ENCODE measurements at places on chromosomes 3 and 15.

- no peak for DNase-seq
Observed at GRCh38 chr15:79185199-79185598, 94.6 kb upstream of the RASGRF1 start.

GRCh38 chr3:127074900-127075360, 92.0 kb downstream of the PLXNA1 start:
- peak; percentile 39 for DNase-seq

- DNase-seq: no peak
Observed at GRCh38 chr3:170910542-170910941, 2.1 kb upstream of the EIF5A2 start.

DNA sequence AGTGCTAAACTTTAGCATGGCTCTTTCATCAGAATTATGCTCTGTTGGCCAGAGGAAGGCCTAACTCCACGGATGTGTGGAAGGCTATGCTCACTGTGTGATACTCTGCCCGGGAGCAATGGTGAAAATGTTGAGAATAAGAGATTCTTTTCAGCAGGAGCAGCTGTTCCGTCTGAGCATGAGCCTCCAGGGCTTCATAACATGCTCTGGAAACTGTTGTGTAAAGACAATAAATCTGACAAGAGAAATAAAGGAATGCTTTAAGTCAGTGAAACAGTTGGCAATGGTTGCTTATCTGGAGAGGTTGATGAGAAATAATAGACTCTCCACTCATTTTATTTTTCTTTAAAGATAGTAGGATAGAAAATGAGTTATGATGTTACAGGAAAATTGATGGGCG, 269.8 kb downstream of the DIPK2A start:
- DNase-seq: no peak

DNA sequence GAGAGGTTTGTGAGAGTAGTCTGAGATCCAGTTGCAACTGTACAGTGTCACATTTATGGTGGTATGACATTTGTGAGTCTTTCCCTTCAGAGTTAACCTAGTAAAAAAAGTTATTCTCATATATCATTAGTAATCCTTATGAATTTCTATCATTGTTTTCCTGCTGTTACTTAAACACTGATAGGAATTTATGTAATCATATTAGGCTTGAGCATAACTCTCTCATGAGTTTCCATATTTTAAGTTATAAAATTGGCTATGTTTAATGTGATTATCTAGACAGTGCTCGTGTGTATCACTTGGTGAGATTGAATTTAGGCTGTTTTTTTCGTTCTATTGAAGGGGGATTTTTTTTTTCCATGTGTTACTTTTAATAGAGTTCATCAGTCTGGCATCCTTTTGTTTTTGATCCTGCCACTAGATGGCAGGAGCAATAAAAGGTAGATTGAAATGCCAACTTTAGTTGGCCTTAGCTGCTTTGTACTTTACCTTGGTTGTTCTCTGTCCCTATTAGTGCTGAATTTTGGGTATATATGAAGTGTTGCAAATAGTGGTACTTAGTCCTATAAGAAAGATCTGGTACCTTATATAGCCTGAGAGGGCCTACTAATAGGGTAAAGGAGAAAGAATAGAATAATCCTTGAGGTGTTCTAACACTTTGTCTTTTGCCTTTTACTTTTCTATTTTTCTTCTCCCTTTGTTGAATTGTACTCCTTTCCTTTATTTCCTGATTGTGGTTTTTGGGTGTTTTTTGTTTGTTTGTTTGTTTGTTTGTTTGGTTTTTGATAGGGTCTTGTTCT, 17.9 kb downstream of the STT3B start:
- no peak for DNase-seq

- DNase-seq: peak; percentile 2
Observed at GRCh38 chr3:94063496-94064119, 747 bp downstream of the NSUN3 start.

GRCh38 chr3:30112902-30113484, 493.4 kb upstream of the TGFBR2 start:
- peak; percentile 60 for DNase-seq

DNA sequence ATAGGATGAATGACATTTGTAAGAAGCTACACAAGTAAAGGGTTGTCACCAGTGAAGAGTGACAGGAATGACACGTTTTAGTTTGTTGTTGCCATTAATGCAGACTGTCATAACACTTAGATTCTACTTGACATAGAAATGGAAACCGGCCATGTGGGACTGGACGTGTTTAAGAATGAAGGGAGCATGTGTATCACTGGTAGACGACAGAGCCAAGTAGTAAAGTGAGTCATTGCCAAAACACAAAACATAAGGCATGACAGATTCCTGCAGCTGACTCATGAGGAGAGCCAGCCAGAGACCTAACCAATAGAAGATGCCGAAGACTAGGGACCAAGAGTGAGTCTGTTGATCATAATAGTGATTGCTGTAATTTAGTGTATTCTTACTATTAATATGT, 106.2 kb upstream of the PLAAT1 start:
- no peak for DNase-seq

- no peak for DNase-seq
Observed at GRCh38 chr3:119310071-119310470, 15.9 kb downstream of the ARHGAP31 start.

DNA sequence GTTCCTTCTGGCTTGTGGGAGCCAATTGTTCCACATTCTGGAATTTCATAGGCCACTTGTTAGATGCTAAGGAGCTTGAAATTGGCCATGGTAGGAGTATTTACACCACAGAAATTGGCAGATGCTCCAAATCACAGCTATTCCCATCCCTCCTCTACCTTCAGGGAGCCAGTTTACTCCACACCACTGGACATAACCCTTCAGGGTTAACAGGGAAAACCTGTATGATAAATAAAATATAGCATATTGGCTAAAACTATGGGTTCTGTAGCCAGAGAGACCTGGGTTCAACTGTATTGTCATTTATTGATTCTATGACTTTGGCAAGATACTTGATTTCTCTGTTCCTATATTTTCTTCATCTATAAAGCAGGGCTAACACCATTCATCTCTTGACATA, 384.2 kb upstream of the PROK2 start:
- no peak for DNase-seq

- DNase-seq: no peak
Observed at GRCh38 chr15:99408236-99409096, 157.2 kb downstream of the LRRC28 start.

- DNase-seq: peak; percentile 33
Observed at GRCh38 chr3:179882292-179882691, 154.4 kb downstream of the PEX5L start.

- no peak for DNase-seq
Observed at GRCh38 chr3:42697289-42698051, 5.1 kb downstream of the HHATL start.

DNA sequence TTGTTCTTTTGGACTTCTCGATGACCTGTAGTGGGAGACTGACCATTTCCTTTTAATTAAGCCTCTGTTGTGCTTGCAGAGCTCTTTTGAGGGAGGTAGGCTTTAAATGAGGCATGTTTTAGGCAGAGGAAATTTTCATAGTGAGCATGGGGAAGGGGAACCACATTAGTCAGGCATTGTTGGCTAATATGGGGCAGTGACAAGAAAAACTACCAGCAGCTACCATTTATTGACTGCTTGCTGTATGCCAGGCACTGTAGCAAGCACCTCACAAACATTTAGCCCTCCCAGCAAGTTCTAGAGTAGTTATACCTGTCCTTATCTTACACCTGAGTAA, 10.9 kb downstream of the ATG7 start:
- DNase-seq: no peak

DNA sequence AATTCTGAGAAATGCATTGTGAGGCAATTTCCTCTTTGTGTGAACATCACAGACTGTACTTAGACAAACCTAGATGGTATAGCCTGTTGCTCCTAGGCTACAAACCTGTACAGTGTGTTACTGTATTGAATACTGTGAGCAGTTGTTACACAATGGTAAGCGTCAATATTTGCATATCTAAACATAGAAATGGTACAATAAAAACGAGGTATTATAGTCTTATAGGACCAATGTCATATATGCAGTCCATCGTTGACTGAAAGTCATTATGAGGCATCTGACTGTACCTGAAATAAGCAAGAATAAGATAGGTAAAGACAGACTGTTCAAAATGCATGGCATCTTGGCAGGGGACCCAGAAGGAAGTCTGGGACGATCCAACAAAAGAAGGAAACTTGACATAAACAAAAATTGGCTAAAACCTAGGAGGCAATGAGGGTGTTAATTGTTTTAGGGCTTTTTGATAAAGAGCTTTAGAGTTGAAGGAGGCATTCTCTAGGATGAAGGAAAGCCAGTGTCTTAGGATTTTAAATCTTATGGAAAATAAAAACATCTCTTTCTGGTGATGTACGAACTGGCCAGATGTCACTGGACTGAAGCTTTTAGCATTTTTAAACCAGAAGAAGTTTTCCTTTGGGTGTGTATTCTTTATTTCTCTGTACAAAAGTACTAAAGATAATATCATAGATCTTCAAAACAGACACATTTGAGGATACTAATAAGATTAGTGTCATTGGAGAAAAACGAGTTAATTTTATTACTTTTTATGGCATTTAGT, 9.2 kb upstream of the SPRED1 start:
- DNase-seq: no peak

GRCh38 chr15:89129123-89129815, 41.0 kb downstream of the ABHD2 start:
- peak; percentile 64 for DNase-seq

- DNase-seq: no peak
Observed at GRCh38 chr15:31062911-31063310, 38.6 kb downstream of the TRPM1 start.

GRCh38 chr3:139564294-139564861, 24.8 kb upstream of the RBP1 start:
- DNase-seq: peak; percentile 56

DNA sequence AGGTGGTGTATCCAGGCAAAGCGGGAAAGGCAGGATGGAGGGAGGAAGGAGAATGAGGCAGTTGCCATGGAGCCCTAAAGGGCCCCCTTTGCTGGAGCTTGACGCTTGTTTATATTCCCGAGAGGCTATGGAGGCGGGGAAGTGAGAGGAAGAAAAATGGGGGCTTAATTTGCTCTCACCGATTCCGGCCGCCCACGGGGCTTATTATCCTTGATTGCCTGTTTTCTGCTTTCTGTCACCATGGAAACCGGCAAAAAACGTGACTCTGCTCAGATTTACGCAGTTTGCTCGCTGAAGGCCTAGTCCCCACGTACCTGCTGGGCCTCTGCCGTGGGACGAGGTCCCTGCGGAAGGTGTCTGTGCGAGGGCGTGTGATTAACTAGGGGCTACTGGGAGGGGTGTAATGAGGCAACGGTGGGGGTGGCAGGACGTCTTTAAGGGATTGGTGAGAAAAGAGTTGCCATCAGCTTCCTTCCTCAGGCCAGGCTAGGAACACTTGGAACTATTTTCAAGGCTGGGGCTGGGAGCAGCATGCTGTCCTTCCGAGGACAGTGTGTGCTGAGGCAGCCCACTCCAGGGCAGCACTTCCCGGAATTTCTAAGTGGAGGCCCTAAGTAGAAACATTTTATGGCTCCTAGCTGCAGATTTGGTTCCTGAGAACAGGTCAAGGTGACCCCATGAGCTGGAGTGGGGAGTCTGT, 110.8 kb upstream of the NDN start:
- DNase-seq: no peak

GRCh38 chr3:139574026-139574947, 34.7 kb upstream of the RBP1 start:
- DNase-seq: no peak

GRCh38 chr15:68383161-68384074, 48.5 kb downstream of the ITGA11 start:
- peak; percentile 0 for DNase-seq

DNA sequence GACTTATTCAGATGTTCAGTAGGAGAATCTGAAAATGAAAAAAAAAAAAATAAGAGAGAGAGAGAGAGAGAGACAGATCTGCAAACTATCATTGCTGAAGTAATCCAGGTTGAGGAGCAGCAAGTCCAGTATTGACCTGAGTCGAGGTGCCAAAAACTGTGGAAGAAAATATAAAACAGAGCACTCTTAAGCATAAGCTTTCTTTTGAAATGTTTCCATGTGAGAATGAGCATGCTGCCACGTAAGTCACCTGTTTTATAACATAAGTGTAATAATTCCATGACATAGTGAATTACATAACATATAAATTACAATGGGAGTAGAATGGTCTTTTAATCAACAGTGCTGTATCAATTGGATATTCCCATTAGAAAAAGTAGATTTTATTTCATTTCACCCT, 218.2 kb downstream of the BCHE start:
- DNase-seq: no peak

- no peak for DNase-seq
Observed at GRCh38 chr3:3665961-3666640, 133.1 kb upstream of the LRRN1 start.

All from NCI-H146 (cell line).